ENCODE measurements at places on chromosomes 2 and 18. TPM values are rescaled to one million over a fixed set of nuclear protein-coding genes. Genes with fewer than 3 reads are reported as not detected.
A peak's percentile ranks its signal among the peaks of the same experiment; 100 is the strongest.

The FRZB gene
- 1.0 TPM for total RNA-seq

The TIGD1 gene
- total RNA-seq, result 7.6 TPM

DNA sequence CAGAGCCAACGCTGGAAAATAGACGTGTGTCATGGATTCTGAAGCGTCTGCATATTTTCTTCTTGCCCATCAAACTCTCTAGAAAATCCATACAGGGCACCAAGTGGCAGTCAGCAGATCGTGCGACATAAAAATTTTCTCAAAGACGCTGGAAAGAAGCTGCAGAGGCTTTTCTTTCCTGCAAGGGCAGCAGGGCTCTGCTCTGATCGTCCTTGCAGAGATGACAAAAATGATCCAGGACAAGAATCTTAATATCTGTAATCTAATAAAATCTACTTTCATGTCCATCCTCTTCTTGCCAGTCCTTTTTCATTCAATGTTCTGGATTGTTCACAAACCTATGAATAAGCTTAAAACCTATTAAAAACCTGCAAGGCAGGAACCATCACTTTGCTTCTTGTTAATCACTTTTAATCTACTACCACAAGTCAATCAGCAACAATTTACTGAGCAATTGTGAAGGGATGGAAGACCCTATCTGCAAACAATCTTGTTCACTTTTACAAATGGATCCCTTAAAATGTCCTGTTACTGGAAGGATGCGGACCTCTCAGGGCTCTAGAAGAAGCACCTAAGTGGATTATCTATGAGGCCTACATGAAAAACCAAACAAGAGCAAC is 93.6 kb downstream of the MREG start:
- H3K27ac ChIP-seq, result peak overlapping the region; percentile 29
- no peak overlapping the region for H3K4me3 ChIP-seq
- peaks cover 42% of the 10 kb centered on the region for H3K4me1 ChIP-seq
- H3K27me3 ChIP-seq, result no peaks in the 10 kb centered on the region
- H3K36me3 ChIP-seq, result no peaks in the 10 kb centered on the region
- no peak for DNase-seq

The ARHGAP15 gene
- total RNA-seq, result not detected

Data from GM23338 (cell line).